ENCODE measurements at places on chromosomes 4 and X. TPM values are rescaled to one million over a fixed set of nuclear protein-coding genes. Genes with fewer than 3 reads are reported as not detected.

The F8A3 gene
- total RNA-seq = 4.8 TPM

The EIF1AX gene
- total RNA-seq = 65.5 TPM

The SPON2 gene
- 1.2 TPM for total RNA-seq

The NKAP gene
- 3.0 TPM for total RNA-seq

DNA sequence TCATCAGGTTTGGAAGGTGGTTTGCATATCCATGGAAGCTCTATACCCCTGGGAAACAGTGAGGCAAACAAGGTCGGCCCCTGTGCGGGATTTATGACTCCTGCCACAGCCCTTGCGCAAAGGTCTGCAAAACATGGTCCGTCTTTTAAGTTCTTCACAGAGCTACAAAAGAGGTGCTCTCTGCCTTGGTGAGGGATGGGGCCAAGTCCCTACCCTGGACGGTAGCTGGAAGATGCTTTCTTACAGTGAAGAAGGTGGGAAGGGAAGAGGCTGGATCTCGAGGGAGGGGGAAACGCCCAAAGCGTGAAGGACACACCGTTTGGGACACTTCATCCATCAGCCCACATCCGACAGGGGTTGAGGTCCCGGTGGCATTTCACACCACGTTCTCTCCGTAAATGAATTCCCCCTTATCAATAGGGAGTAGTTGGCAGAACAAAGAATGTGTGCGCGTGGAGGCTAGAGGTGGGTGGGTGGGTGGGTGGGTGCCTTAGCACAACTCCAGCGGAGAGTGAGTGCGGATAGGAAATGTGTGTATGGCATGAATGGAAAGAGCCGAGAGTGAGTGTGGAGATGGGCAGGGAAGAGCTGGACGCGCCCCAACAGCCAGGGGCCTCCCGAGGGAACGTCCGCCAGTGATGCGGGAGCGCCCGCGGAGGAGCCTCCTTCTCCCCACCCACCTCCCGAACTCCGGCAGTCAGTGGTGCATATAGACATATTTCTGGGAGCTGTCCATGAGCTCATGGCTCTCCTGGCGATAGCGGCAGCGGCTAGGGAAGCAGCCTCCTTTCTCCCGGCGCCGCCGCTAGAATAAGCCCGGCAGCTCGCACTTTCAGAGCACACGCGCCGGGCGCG lies 68.3 kb downstream of the LARP7 start:
- DNase-seq = peak; percentile 63

DNA sequence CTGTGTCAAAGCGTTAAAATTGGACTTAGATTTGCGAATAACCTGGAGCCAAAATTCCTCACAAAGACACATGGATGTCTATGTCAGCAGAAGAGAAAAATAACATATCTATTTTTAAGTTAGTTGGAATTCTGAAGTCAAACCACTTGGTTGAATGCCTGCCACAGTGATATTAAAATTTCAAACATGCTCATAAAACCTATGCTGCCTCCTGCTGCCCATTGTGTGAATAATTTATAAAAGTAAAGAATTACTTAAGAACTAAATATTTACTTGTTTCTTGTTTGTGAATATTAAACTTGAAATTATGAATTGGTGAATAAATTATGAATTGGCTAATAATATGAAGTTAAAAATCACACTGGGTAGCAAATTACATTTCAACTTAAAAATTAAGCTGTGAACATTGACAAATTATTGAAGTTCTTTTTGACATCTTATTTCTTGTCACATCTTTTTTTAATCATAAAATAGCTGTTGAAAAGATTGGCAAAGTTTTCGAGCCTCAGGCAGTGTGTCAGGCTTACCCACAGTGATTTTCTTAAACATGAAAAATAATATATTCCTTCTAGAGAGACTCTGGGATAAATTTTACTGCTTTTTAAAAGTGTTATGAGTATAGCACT lies 35.4 kb downstream of the FABP2 start:
- peak; percentile 34 for DNase-seq

- no peak for DNase-seq
Observed at GRCh38 chr4:6925357-6925836, 15.8 kb downstream of the TBC1D14 start.

DNA sequence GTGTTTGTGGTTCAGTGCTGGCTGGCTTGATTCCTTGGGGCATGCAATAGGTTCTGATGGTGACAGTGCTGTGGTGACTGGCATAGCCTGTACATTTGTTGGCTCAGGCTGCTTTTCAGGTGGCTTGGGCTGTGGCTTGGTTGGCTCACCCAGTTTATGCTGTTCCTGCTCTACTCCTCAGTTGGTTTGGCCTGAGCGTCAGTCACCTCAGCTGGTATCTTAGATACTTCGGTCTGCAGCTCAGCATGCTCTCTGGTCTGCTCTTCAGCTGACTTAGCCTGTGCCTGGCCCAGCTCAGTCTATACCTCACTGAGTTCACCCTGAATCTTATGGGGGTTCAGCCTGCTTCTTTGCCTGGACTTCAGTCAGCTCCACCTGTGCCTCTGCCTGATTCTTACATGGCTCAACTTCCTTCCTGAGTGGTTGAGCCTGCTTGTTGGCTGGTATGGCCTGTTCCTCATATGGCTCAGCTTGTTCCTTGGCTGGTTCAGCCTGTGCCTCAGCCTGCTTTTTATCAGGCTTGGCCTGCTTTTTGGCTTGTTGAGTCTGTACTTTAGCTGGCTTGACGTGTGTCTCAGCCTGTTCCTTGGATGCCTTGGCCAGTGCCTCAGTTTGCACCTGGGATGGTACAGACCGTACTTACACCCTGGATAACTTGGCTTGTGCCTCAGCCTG lies 170.6 kb downstream of the MSN start:
- no peak for DNase-seq

DNA sequence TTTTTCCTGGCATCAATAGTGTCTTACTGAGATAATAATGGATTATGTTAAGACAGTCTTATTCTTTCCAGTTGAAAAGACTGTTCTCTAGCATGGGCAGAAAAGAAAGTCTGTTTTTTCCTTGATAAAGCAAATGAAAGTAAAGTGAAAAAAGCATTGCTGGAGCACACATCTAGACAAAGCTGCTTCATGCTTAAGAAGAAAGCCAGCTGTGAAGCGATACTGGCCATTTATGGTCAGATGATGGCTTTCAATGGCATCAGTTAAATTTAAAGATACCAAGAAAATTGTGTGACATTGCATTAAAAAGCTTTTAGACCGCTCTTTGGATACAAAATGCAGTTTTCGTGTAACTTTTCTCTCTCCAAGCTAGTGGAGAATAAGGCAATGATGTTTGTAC lies 242.1 kb upstream of the TRAM1L1 start:
- peak; percentile 52 for DNase-seq

GRCh38 chrX:153366878-153367538 lies 33.1 kb downstream of the ZNF275 start:
- no peak for DNase-seq

DNA sequence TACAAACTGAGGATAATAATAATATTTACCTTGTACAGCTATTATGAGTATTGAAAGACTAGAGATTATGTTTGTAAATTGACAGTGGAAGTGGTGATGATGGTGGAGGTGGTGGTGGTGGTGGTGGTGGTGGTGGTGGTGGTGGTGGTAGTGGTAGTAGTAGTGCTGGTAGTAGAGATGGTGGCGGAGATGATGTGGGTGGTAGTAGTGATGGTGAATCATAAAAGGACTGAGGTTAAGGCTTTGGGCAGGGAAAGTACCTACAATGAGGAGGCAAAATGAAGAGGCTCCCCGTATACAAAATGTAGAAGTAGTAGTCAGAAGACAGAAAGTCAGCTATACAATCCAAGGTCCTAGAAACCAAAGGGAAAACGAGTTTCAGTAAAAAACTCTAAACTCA lies 214.1 kb downstream of the BCOR start:
- no peak for DNase-seq

GRCh38 chrX:111164728-111165127 lies 68.7 kb downstream of the PAK3 start:
- no peak for DNase-seq

DNA sequence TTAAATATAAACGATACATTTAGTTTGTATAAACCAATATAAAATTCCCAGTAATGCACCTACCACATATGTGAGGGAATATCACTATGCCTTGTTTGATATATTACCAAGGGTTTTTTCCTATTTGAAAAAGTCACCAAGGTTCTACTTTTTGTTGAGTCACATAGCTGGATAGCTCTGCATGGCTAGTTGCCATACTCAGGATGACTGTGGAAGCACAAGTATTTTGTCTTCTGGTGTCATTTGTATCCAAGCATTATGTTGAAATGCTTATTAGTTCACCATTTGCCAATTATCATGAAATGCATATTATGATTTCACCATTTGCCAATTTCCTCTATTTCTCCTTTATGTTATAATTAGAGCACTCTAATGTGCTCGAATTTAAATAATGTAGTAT lies 162.7 kb upstream of the TTC29 start:
- no peak for DNase-seq

- DNase-seq = no peak
Observed at GRCh38 chr4:65021149-65021548, 611.9 kb upstream of the TECRL start.

GRCh38 chr4:84870398-84871163 lies 95.9 kb downstream of the WDFY3 start:
- DNase-seq = peak; percentile 44

- DNase-seq = no peak
Observed at GRCh38 chr4:79399076-79399475, 9.0 kb downstream of the GK2 start.

DNA sequence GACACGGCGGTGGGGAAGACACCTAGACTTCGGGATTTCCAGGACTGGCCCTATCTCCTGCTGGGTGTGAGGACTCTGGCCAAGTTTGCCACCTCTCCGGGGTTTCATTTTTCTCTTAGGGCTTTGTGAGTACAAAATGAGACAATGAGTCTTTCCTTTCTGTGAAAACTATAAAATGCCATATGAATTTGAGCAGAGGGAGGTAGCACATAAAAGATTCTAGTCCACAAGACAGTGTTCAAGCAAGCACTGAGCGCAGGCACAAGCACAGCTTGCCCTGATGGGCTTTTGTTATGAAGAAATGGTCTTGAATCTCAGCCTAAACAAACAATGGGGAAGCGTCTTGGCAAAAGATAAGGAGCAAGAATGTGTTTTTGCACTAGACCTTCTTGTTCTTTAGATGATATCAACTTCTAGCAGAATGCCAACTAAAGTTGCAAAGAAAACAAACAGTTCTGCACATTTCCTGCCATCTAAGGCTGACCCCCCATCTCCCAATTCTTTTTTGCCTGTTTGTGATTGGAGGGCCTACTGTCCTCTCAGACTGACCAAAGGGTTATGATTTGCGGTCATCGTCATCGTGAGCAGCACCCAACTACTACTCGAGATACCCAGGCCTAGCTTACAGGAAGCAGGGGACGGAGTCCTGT lies 73.0 kb upstream of the ZNF518B start:
- DNase-seq = peak; percentile 10

- DNase-seq = no peak
Observed at GRCh38 chr4:7089213-7089986, 21.5 kb upstream of the GRPEL1 start.

All from mammary epithelial cell (primary cell).